Panc1 (cell line): ENCODE measurements at places on chromosomes 5 and 9.

GRCh38 chr9:111034898-111035539 lies 3.3 kb downstream of the LPAR1 start:
- no peak for DNase-seq

GRCh38 chr9:68538200-68538599 lies 2.5 kb downstream of the TMEM252 start:
- no peak for DNase-seq

DNA sequence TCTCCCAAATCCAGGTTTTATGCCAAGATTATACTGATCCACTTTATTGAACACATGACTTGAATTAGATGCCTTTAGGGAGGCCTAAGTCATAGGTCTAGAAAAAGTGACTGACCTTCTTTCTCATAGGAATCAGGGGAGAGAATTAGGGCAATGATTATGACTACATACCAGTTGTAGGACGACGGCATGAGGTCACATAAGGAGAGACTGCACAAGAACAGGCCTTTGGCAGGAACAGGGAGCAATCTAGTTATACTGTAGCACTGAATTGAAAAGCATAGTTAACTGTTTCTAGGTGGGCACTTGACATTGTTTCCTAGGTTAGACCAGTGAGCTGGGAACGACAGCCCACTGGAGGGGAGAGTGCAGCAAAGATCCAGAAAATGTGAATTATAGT lies 22.7 kb downstream of the CREBRF start:
- DNase-seq = no peak

GRCh38 chr5:6910950-6911349 lies 197.7 kb downstream of the TENT4A start:
- DNase-seq = no peak

- no peak for DNase-seq
These were observed 35.0 kb upstream of the ARAP3 start for GRCh38 chr5:141717043-141717442.

- no peak for DNase-seq
These were observed 102.7 kb upstream of the VCAN start for GRCh38 chr5:83368835-83369234.
